ENCODE measurements at places on chromosomes 2 and 18.

DNA sequence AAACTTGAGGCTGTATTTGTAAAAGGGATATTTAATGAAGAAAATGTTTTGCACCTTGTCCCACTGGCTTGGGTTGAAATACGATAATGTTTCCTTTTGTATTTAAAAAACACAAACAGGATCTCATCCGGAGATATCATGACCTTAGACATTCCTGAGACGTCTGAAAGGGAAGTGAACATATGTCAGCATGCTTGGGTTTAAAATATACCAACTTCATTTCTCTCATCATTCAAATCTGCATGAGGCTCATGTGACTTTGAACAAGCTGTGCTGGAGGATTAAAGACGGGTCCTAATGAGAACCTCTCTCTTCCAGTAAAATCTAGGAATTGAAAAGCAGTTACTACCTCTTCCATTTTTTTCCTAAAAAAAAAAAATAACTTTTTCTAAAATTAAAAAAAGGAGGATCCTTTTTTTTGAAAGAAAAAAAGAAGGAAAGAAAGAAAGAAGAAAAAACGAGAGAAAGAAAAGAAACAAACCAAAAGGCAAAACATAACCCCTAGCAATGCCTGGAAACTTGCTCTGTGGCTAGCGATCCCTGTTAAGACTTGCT, 106.8 kb upstream of the ZFP36L2 start:
- no peak for DNase-seq

DNA sequence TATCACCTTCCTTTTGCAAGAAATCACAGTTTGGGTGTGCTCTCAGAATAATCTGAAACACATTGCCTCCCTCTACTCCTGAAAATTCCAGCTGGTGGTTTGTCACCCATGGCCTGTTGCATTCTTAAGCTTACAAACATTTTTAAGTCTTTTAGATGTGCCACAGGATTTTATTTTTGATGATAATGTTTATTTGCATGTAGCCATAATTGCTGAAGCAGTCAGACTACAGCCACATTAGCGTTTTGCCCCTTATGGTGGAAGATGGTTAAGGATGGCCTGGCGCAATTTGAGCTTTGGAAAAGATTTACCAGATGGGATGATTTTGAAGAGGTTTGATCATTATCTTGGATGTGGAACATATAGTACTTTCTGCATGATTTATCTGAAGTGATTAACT, 439.5 kb downstream of the MEIS1 start:
- no peak for DNase-seq

DNA sequence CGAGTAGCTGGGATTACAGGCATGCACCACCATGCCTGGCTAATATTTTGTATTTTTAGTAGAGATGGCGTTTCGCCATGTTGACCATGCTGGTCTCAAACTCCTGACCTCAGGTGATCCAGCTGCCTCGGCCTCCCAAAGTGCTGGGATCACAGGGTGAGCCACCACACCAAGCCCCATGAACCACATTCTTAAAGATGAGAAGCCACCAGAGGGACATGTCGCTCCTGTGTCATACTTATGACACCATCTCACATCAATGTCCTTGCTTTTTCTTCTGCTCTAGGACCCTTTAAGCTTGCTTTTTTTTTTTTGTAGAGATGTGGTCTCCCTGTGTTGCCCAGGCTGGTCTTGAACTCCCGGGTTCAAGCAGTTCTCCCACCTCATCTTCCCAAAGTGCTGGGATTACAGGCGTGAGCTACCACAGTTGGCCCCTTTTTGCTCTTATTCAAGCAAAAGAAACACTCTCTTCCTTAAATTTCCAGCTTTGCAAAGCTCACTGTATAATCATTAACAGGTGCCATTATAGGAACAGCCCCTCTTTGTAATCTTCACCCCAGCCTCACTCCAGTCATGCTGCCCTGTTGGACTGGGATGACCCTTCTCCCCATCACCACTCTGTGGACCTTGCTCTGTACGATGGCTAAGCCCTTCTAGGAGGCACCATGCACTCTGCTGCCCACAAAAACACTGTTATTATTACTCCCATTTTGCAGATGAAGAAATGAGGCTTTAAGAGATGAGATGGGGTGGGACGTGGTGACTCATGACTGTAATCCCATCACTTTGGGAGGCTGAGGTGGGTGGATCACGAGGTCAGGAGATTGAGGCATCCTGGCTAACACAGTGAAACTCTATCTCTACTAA, 10.8 kb upstream of the KCNG3 start:
- no peak for DNase-seq

GRCh38 chr18:76487070-76487469, 8.0 kb downstream of the ZNF516 start:
- DNase-seq, result no peak

- DNase-seq, result no peak
Measured at GRCh38 chr2:119536707-119537106, 7.5 kb upstream of the CFAP221 start.

- no peak for DNase-seq
Measured at GRCh38 chr2:193695367-193695766, 1500.6 kb upstream of the TMEFF2 start.

GRCh38 chr2:16478434-16479210, 187.0 kb downstream of the CYRIA start:
- DNase-seq, result no peak

DNA sequence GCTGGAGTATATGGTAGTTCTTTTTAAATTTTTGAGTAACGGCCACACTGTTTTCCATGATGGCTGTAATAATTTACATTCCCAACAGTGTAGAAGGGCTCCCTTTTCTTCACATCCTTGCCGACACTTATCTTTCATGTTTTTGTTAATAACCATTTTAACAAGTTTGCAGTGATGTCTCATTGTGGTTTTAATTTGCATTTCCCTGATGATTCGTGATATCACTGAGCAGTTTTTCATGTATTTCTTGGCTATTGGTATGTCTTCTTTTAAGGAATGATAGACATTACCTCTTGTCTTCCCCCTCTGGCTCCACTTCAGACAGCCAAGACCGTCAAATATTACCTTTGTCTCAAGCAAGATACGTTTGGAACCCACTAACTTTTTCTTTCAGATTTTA, 371.1 kb upstream of the NRP2 start:
- DNase-seq, result no peak

GRCh38 chr18:2331491-2331890, 239.8 kb downstream of the METTL4 start:
- DNase-seq, result no peak

GRCh38 chr18:61896757-61897156, 4.0 kb upstream of the RNF152 start:
- no peak for DNase-seq

- no peak for DNase-seq
Measured at GRCh38 chr2:197152451-197153228, 157.9 kb downstream of the ANKRD44 start.

Data from stimulated activated CD8-positive, alpha-beta memory T cell treated with anti-CD3 and anti-CD28 coated beads, Interleukin-4, amount 100 ng/mL, for 48 hours (primary cell).